Activated T-cell treated with anti-CD3 and anti-CD28 coated beads for 48 hours (primary cell): ENCODE measurements at places on chromosomes 3 and 15.

- no peak for DNase-seq
These were observed 82.4 kb downstream of the EBLN2 start for GRCh38 chr3:73143821-73144237.

DNA sequence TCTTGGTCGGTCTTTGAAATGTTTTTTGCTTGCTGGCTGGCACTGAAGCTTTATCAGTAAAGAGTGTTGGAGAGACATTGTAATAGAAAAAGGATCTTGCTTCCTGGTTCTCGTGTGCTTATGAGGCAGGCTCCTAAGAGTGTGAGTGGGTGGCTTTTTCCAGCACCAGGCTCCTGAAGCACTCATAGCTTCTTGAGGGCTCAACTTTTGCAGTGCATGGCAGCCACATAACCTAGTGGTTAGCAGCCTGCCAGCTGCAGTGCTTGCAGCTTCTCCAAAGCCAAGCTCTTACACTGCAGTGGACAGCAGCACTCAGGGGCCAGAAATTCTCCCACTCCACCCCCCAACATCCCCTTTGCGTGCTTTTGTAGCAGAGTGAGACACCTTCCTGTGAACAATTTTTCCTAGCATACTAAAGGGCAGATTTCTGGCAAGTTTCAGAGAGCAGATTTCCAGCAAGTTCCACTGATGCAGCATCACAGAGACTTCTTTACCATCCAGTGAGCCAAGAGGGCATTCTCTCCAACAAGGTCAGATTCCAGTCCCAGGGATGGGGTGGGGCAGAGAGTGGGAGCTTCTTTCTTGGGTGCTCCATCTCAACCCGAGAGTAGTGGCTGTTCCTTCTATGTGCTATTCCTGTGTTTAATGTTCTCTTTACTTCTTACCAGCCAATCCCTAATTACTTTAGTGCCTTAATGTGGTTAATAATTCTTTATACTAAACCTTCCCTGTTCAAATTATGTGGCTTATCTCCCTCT is 15.8 kb upstream of the ARHGEF26 start:
- no peak for DNase-seq

DNA sequence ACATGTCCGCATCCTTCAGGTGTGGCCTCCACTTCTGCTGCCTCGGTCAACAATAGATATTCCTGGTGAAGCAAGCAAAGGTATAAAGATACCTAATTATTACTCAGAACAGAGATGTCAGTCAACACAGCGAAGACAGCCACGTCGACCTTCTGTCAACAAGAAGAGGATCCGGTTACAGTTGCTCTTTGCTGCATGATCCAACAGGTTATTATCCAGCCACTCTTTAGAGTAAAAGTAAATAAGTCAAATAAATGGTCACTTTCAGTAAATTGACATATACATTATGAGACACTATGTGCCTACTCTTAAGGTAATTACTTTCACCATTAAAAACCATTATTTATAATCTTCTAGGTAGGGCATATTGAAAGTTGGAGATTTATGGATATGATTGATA is 356.8 kb upstream of the ATP11B start:
- no peak for DNase-seq

- no peak for DNase-seq
These were observed 3.7 kb downstream of the SORD start for GRCh38 chr15:45026651-45027190.

- no peak for DNase-seq
These were observed 53.0 kb downstream of the IQSEC1 start for GRCh38 chr3:13020159-13020750.

- DNase-seq: no peak
These were observed 902 bp downstream of the CMTM6 start for GRCh38 chr3:32501783-32502117.
